ENCODE measurements at places on chromosomes 7 and 10. TPM values are rescaled to one million over a fixed set of nuclear protein-coding genes. Genes with fewer than 3 reads are reported as not detected.

LRIT1 gene
- not detected for total RNA-seq

FOXI2 gene
- total RNA-seq: not detected

ARMC3 gene
- not detected for total RNA-seq

TEX36 gene
- not detected for total RNA-seq

ABCB4 gene
- total RNA-seq: 0.15 TPM

CYP2C8 gene
- not detected for total RNA-seq

ATOH7 gene
- total RNA-seq: not detected

CTAGE4 gene
- total RNA-seq: 0.30 TPM

NRBF2 gene
- 17.7 TPM for total RNA-seq

DNA sequence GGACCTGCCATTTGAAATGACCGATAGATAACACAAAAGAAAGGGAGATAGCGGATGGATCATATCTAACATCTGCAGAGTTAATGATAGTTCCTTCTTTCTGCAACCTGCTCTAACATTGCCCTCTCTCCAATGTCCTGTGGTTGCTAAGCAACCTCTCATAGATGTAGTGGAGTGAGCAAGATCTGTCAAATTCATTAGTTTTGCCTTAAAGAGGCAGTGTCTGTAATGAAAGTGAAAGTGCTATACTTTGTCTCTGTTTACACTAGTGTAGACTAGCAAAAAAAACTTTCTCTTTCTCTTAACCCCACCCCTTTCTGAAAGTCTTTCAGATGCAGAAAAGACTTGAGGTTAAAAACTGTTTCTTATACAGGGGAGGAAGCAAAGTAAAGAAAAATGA, 1196.9 kb downstream of the SORCS3 start:
- no peaks in the 10 kb centered on the region for H3K4me1 ChIP-seq
- no peaks in the 10 kb centered on the region for H3K36me3 ChIP-seq
- H3K27ac ChIP-seq: no peak overlapping the region
- no peaks in the 10 kb centered on the region for H3K27me3 ChIP-seq
- H3K4me3 ChIP-seq: no peak overlapping the region
- no peak for DNase-seq

GRCh38 chr7:25964483-25964991, 187.5 kb upstream of the NFE2L3 start:
- no peaks in the 10 kb centered on the region for H3K4me1 ChIP-seq
- no peak overlapping the region for H3K4me3 ChIP-seq
- no peak for DNase-seq
- no peaks in the 10 kb centered on the region for H3K36me3 ChIP-seq
- no peaks in the 10 kb centered on the region for H3K27me3 ChIP-seq

DNA sequence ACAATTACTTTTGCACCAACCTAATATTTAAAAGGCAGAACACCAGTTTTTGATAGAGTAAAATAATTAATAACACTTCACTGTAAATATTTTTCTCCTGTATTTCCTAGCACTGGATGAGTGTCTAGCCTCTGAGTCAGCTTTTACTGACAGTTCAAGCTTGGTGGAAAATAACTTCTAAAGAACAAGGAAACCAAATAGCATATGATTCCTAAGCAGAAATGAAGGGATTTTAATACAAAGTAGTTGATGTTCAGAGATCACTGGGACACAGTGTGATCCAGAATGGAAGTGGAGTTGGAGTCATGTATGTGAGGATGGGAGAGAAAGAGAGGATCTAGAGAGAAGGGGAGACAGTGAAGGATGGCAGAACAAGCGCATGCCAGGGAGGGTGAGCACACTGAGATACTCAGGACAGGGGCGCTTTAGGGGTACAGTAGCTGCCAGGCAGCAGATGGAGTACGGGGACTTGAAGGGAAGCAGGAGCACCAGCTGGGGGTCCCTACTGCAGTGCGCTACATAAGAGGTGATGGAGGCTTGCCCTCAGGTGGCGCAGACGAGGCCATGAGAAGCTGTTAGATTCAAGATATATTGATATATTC, 117.9 kb upstream of the KLF6 start:
- H3K36me3 ChIP-seq: no peaks in the 10 kb centered on the region
- peak; percentile 62 for DNase-seq
- no peaks in the 10 kb centered on the region for H3K27me3 ChIP-seq
- no peak overlapping the region for H3K4me3 ChIP-seq

GRCh38 chr7:1843271-1843861, 173.3 kb downstream of the ELFN1 start:
- H3K27ac ChIP-seq: no peak overlapping the region
- no peaks in the 10 kb centered on the region for H3K36me3 ChIP-seq
- no peak overlapping the region for H3K4me3 ChIP-seq
- H3K4me1 ChIP-seq: no peaks in the 10 kb centered on the region
- no peak for DNase-seq

DNA sequence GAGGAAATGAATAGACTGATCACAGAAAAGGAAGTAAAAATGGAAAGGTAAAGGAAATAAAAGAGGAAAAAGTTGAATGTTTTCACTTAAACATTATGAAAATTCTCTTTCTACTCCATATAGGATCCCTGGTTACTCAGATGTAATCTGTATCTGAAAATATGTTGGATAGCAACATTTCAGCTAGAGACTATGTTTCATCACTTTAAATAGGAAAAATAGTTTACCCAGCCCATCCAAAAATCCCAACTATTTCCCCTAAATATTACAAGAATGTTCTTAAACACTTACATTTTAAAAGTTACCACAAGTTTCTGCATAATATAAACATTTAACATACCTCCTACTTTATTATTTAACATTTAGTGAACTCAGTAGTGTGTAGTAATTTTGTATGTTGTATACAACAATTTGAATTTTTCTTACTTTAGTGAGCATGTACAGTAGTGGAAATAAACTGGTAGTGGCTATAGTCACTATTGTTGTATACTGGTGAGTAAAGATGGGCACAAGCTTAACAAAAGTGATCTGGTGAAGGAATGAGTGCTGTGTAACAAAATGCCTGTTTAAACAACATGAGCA, 27.1 kb downstream of the SLF2 start:
- H3K36me3 ChIP-seq: peaks cover 16% of the 10 kb centered on the region
- H3K27me3 ChIP-seq: no peaks in the 10 kb centered on the region
- H3K4me3 ChIP-seq: no peak overlapping the region
- no peak for DNase-seq

- H3K27ac ChIP-seq: peak overlapping the region; percentile 83
- H3K4me3 ChIP-seq: no peak overlapping the region
- H3K36me3 ChIP-seq: no peaks in the 10 kb centered on the region
- H3K27me3 ChIP-seq: no peaks in the 10 kb centered on the region
- peak; percentile 71 for DNase-seq
Measured at GRCh38 chr10:8061274-8062211, 7.1 kb downstream of the GATA3 start.

DNA sequence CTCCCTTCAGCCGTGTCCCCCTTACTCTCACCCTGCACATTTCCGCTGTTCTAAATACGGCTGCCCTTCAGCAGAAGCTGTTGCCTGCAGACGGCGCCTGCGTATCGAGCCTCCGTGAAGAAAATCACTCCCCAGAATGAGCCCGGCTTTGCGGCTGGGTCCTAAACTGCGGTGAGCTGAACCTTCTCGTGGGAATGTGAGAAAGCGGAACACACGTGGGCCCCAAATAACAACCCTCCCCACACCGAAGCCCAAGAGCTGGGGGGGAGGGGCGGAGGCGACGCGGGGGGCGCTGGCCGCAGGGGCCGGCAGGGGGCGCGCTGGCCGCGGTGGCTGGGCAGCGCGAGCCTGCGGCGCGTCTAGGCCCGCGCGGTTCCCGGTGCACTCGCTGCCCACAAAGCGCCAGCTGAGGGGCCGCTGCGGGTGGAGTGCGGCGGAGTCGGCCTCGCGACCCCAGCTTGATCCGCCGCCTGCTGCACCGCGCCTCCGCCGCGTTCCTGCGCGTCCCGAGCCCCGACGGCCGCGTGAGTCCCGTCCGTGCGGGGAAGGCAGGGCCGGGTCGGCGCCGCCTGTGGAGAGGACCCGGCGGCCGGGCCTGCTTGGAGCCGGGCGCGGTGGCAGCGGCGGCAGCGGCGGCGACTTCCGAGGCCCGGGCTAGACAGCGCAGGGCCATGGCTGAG, at the start of gene ZNF398:
Gene ZNF398, plus strand, starts transcription at position 382 of the 680 bp plus-strand sequence. Its CDS starts 290 bp downstream, at position 672.
- H3K4me3 ChIP-seq: peak within 1 kb of the TSS; percentile 98
- peak; percentile 75 for DNase-seq
- H3K27ac ChIP-seq: peak within 1 kb of the TSS; percentile 57
- peaks cover 4% of the 10 kb centered on the region for H3K4me1 ChIP-seq

DNA sequence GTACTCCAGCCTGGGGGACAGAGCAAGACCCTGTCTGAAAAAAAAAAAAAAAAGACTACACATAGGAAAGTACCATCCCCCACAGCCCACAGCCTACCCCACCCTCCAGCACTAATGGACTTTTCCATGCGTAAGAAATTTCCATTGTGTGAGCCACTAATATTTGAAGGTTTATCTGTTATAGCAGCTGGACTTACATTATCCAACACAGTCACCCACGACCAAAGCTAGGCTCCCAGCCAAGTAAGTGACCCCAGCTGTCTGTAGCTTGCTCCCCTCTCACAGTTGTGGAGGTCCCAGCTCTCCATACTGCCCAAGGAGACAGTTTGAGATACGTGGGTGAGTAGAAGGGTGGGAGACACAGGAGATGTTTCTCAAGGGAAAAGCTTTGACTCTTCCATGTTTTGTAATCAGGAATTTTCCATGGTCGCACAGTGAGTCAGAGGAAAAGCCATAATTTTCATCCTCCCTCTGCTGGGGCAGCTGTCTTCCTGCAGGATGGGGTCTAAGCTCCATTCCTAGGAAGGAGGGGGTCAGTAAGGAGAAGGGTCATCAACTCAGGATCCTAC, 57.4 kb downstream of the CAV1 start:
- H3K4me3 ChIP-seq: no peak overlapping the region
- peaks cover 28% of the 10 kb centered on the region for H3K4me1 ChIP-seq
- H3K36me3 ChIP-seq: no peaks in the 10 kb centered on the region
- no peaks in the 10 kb centered on the region for H3K27me3 ChIP-seq
- DNase-seq: peak; percentile 94

GRCh38 chr7:80370587-80370986, 141.3 kb downstream of the GNAT3 start:
- H3K4me3 ChIP-seq: no peak overlapping the region
- DNase-seq: peak; percentile 34
- no peaks in the 10 kb centered on the region for H3K27me3 ChIP-seq

- peak overlapping the region; percentile 87 for H3K4me3 ChIP-seq
- no peak for DNase-seq
- peak overlapping the region; percentile 99 for H3K27ac ChIP-seq
- no peaks in the 10 kb centered on the region for H3K36me3 ChIP-seq
- peaks cover 34% of the 10 kb centered on the region for H3K4me1 ChIP-seq
Measured at GRCh38 chr7:77537778-77538280, 734 bp downstream of the PTPN12 start.

DNA sequence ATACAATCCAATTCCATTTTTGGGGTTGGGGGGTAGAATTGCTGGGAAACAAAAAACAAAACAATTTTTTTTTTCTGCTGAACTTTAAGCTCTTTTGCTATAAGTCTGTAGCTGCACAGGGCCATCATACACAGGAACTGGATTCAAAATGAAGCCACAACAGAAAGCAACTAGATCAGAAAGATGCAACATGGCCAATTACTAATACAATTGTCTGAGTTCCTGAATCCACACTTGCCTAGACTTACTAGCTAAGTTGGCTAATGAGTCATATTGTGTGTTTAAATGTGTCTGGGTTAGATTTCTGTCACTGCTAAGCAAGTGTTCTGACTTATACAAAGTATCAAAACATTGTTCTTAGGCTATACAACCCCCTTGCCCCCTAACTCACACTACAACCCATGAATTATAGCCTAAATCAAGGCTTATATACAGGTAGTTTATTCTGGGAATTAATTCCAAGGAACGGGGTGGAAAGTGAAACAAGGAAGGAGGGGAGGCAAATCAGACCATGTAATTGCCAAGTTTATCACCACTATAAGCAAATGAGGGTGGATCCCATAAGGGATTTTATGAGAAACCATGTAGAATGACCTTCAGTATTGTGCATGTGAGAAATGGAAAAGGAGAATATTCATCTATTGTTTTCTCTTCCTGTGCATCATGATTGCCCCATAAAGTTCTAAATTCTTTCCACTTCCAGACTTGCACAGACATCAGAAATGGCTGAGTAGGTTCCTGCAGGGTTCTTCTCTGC, 337.9 kb upstream of the SORCS1 start:
- no peak for DNase-seq
- H3K27me3 ChIP-seq: no peaks in the 10 kb centered on the region
- H3K27ac ChIP-seq: no peak overlapping the region
- H3K36me3 ChIP-seq: no peaks in the 10 kb centered on the region
- H3K4me1 ChIP-seq: no peaks in the 10 kb centered on the region

DNA sequence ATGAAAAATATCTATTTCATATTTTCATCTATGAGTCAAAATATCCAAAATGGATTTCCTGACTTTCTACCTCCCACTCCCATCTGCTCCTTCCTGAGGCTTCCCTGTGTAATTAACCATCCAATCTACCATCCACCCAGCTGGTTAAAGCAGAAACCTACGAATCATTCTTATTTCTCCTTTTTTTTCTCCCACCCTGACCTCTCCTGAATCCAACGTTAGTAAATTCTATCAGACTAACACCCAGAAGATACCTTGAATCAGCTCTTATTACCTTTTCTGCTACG, 3.7 kb upstream of the LIPF start:
- no peaks in the 10 kb centered on the region for H3K36me3 ChIP-seq
- peak; percentile 31 for DNase-seq
- H3K27me3 ChIP-seq: no peaks in the 10 kb centered on the region
- no peak overlapping the region for H3K27ac ChIP-seq
- peaks cover 8% of the 10 kb centered on the region for H3K4me1 ChIP-seq

DNA sequence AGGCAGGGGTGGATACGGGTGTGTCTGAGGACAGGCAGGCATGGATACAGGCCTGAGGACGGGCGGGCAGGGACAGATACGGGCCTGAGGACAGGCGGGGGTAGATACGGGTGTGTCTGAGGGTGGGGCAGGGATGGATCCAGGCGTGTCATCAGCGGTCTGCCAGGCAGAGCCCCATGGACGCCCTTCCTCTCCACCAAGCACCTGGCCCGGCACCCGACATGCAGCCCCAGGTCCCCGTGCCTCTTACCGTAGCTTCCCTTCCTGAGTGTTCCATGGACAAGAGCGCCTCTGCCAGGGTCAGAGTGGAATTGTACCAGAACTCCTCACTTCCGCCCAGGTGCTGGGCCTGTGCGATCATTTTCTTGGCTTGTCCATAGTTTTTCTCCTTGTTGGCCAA, 74.6 kb upstream of the NKX6-2 start:
- no peaks in the 10 kb centered on the region for H3K36me3 ChIP-seq
- DNase-seq: no peak
- H3K4me1 ChIP-seq: no peaks in the 10 kb centered on the region
- H3K27ac ChIP-seq: no peak overlapping the region

Data from endothelial cell of umbilical vein (primary cell).